ENCODE measurements at places on chromosomes 16 and 17.

DNA sequence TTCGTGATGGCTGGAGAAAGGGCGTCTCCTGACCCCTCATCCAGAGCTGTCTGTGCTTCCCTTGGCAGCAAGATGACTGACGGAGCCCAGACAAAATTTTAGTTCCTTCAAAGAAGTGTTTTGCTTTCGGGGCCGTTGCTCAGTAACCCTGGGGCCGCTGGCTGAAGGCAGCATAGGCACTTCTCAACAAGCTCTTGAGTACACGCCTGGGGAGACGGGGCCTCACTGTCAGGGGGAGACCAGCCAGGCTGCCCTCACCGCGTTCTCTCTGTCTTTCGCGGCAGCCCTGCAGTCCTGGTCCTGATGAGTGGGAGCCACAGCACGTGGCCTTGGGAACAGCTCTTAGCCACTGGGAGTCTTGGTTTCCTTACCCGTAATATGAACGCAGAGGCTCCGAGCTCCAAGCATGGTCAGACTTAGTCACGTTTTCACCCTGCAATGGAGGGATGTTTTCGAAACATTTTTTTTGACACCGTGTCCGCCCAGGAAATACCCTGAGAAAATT is 86.0 kb downstream of the IRF8 start:
- peak; percentile 40 for DNase-seq

GRCh38 chr17:59892251-59892923 is 356 bp downstream of the TUBD1 start:
- DNase-seq = no peak

DNA sequence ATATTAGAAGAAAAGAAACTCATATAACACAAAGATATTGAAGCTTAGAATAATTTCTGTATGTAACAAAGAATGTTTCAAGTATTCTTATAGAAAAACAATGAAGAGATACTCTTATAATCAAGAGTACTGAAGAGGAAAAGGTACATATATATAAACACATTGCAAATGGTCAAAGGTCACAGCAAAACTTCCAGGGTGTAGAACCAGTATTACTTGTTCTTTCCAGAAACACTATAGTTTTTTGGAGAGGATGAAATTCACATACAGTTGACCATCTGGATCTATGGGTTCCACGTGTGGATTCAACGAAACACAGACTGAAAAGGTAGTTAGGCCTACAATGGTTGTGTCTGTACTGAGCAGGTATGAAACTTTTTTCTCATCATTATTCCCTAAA is 22.6 kb downstream of the PRPSAP1 start:
- no peak for DNase-seq

DNA sequence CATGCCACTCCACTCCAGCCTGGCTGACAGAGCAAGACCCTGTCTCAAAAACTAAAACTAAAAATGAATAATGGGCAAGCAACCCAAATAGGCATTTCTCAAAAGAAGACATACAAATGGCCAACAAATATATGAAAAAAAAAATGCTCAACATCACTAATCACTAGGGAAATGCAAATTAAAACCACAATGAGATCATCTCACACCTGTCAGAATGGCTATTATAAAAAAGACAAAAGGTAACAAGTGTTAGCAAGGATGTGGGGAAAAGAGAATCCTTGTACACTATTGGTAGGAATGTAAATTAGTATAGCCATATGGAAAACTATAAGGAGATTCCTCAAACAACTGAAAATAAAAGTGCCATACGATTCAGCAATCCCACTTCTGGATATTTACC is 7.1 kb upstream of the ERCC4 start:
- no peak for DNase-seq

DNA sequence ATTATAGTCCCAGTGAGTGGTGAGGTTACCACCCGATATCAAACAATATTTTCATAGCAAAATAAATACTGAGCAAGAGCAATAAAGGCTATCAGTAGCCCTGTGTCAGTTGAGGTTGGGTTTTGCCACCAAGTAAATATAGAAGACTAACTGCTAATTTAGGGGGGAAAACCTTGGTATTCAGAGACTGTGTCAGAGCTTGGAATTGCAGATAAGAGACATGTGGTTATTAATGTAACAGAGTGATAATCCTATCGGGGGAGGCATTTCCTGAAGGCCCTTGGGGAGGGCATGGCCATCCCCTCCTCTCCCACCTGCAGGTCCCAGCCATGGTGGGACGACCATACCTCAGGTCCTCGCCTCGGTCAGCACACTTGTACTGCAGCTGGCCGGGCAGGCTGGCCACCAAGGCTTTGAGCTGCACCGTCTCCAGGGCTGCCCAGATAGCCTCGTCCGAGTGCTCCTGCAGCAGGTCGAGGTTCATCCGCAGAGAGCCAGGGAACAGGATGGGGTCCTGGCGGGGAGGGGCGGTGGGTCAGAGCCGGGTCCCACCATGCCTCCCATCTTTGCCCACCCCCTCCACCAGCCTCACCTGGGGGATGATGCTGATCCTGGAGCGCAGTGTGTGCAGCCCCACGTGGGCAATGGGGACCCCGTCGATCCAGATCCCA is 68.9 kb downstream of the ABCC6 start:
- DNase-seq = no peak

- no peak for DNase-seq
Observed at GRCh38 chr16:68469796-68470460, 21.6 kb upstream of the SMPD3 start.

- DNase-seq = no peak
Observed at GRCh38 chr17:29933379-29933778, 3.4 kb upstream of the SSH2 start.

GRCh38 chr17:17360087-17360730 is 57.0 kb downstream of the NT5M start:
- DNase-seq = no peak

DNA sequence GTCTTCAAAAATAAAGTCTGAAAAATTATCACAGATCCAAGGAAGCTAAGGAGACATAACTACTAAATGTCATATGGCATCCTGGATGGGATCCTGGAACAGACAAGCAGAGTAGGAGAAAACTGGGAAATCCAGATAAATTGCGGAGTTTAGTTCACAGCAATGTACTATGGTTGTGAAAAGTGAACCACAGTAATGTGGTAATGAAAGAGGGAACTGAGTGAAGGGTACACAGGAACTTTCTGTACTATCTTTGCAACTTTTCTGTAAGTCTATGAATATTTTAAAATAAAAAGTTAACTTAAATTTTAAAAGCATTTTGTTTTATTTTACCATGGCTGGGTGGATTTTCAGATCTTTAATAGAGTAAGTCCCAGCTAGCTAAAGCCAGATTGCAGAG is 16.3 kb downstream of the SLFN12L start:
- no peak for DNase-seq
